ENCODE measurements at places on chromosomes 3 and 15.

DNA sequence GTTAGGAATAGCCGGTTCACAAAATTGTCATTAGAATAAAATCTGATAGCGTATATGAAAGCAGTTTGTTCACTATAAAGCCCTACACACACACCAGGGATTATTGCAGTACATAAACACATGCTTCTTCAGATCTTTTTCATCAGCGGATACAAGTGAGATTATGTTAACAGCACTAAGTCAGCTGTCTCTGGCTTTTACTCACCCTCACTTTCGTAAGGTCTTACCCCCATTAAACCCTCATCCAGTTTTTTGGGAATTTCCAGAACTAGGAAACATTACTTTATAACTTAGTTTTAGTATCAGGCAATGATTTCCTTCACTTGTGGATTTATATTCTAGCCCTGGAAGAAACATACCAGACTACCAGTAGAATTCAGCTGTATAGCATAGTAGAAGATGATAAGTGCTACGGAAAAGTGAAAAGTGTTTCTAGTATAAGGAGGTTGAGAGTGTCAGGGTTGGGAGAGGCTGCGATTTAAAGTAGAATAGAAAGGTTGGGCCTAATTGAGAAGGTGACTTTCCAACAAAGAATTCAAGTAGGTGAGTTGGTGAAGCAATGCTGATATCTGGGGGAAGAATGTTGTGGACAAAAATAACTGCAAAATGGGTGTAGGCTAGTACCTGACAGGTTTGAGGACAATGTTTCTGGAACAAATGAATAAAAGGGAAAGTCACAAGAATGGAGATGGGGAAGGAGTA lies 22.7 kb downstream of the TMEM207 start:
- no peak for DNase-seq

GRCh38 chr3:12556314-12556689 lies 585 bp upstream of the MKRN2 start:
- DNase-seq: no peak

DNA sequence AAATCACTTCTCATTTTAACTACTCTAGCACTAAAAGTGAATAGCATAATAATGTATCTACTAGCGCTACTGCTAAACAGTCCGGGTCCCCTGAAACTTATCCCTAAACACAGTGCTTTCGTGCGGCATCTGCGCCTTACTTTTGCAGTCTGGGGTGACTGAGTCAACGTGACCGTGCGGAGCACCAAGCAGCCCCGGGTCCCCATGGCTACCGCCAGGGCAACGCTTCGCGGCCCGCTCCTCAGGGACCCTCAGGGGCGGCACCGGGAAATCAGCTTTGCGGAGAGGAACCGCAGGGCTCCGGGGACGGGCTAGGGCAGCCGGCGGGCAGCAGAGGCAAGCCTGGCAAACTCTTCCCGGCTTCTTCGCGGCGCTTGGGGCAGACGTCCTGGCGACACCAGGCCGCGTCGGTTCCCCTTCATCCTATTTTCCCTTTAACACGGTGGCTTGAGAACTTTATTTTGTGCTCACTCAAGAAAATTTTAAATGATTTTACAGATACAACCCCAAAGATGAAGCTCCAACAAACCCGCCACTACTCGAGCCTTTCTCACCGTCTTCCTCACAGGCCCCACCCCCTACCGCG lies 757 bp upstream of the DIPK2A start:
- DNase-seq: no peak

DNA sequence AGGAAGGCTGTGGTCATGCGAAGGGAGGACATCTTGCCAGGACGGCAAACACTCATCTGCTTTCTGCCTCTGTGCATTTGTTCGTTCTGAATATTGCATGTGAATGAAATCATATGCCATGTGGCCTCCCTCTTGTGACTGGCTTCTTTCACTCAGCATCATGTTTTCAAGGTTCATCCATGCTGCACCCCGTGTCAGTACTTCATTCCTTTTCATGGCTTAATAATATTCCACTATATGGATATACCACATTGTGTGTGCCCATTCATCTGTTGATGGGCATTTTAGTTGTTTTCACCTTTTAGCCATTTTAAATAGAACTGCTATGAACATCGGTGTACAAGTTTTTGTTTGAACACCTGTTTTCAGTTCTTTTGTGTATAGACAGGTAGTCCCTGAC lies 118.7 kb downstream of the GABRG3 start:
- DNase-seq: no peak

DNA sequence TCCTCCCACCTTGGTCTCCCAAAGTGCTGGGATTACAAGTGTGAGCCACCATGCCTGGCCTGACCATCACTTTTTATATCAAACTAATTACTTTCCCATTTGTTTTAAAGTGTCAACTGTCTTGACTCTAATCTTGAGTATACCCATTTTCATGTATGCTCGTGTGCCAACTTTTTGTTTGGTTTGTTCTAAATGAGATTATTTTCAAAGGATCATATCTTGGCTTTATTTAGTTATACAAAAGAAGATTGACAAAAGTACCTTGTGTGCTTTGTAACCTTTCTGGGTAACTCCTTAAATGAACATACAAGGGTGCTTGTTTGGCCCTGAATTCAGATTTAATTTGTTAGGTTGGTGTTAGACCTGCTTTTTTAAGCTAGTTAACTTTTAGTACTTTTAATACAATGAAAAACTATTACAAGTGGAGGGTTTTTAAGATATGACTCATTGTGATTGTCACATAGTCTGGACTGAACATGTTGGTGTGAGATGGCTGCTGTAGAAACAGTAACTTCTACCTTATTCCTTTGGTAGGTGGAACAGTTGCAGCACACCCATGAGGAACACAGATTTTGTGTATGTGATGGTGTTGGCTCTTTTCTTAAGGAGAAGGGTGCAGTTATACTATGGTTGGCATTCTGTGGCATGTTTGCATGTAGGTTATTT lies 10.7 kb downstream of the KIF23 start:
- DNase-seq: no peak

GRCh38 chr15:35834866-35835265 lies 288.9 kb upstream of the DPH6 start:
- DNase-seq: no peak

- DNase-seq: no peak
Observed at GRCh38 chr15:88878720-88879184, 16.6 kb downstream of the HAPLN3 start.

DNA sequence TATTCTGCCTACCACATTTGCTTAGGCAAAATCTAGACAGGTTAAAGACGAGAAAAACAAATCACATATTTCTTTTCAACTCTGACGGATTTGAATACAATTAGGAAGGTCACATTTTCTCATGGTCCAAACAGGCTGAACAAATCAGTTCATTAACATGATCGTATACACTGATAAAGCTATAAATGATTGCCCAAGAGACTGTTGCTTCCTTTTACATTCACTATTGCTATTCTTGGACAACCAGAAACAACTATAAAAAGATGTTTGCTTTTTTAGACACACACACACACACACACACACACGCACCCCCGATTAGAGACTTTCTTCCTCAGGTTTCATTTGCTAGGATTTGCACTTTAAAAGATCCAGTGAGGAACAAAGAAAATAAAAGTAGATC lies 122.3 kb upstream of the BHLHE40 start:
- DNase-seq: no peak

- DNase-seq: no peak
Observed at GRCh38 chr3:106160396-106160795, 291.6 kb upstream of the CBLB start.

DNA sequence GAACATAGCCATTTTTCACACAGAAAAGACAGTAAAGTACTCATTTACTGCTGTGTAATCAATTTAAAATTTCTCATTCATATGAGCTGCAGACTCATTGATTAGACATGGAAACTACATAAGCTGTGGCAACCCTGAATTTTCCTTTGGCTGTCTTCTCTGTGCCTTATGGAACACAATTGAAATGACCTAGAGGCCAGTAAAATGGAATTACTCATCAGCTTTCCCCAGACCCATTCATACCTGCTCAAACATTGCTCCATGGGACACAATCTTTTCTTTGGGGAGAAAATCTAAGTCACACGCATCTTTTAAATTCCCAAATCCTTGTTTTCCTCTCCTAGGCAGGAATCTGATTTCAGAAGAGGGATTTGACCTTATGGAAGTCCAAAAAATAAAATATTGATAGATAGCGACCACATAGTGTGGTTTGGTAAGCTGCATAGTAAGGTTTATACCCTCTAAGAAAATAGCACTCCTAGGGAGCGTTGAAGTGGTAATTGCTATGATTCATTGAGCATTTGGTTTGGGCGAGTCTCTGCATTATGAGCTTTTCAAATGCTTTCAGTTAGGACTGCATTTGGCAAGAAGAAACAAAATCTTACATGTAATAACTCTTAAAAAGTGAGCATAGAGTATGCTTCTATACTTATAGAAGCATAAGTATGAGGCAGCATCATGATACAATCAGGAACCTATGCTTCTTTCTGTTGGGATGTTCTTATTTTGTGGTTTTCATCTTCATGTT lies 243.4 kb upstream of the GADL1 start:
- no peak for DNase-seq

GRCh38 chr3:9552252-9552999 lies 1.2 kb downstream of the LHFPL4 start:
- no peak for DNase-seq

- no peak for DNase-seq
Observed at GRCh38 chr3:88779482-88779881, 327.9 kb upstream of the EPHA3 start.

DNA sequence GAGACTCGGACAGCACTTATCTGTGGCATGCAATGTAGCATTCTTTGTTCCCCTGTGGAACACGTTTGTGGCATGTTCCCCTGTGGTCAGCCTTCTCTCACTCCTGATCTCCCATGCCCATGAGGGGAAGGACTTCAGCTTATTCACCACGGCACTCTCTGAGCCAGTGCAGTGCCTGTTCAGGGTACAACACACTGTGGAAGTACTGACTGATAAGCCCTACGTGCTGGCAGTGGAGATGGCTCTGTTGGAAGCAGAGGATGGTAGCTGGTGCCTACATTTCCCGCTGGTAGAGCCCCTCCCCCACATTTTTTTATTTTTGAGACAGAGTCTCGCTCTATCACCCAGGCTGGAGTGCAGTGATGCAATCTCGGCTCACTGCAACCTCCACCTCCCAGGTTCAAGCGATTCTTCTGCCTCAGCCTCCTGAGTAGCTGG lies 43.5 kb upstream of the ETV5 start:
- DNase-seq: no peak

All from putamen (tissue), 1 donor.